ENCODE measurements at places on chromosomes 11 and 22.

GRCh38 chr11:96230686-96231085 is 112.3 kb downstream of the MAML2 start:
- no peak for DNase-seq

DNA sequence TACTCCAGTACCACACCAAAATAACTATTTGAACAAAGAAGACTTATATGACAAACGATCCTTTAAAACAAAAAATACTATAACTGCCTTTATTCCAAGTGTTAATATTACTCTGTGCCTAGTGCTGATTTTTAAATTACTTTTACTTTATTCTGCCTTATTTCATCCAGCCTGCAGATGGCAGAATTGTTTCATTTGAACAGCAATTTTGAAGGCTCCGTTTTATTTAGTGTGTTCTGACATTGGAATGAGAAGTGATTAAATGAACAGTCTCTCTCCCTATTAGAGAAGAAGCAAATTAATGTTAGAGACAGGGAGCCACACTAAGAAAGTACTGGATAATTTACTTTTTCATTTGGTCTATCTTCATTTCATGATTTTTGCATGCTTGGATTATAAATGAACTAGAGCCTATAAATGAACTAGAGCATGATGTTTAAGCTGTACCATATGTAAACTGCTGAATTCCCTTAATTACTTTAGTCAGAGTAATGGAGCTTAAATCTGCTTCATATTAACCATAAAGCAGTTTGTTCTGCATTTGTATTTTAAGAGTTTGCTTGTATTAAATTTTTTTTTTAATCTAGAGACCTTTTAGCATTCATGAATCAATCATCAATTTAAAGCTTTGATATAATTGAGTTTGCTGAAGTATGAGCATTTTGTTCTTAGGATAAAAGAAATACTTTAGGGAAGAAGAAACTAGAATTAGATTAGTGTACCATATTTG is 9.8 kb downstream of the PDHX start:
- peak; percentile 12 for DNase-seq

GRCh38 chr11:69646493-69647389 is 5.8 kb downstream of the CCND1 start:
- no peak for DNase-seq

- DNase-seq: no peak
Observed at GRCh38 chr11:128375961-128376360, 211.4 kb downstream of the ETS1 start.

DNA sequence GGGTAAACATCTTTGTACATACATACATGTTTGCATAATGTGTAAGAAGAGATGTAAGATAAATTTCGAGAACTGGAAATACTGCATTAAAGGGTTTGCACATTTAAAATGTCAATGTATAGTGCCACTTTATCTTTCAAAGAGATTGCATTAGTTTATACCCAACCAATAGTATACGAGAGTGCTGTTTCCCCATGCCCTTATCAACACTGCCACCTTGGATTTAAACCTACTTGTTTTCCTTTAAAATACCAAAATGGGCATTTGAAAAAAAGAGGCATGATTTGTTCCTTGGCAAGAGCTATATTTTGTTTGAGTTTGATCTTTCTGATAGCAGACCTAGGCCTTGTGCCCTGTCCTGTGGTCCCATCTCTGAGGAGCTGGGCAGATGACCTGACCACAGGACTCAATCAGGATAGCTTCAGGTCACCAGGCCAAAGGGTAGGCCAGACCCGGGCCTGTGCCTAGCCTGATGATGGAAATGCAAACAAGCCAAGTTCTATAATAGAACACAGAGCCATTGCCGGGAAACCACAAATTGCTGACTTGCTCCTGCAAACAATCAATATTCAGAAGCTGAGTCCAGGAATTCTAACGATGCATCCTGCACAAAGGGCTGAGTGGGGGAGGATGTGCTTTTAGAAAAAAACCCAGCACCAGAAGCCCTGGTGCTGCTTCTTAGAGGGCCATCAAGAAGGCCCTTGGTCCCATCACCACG is 16.9 kb upstream of the ALG8 start:
- DNase-seq: no peak

DNA sequence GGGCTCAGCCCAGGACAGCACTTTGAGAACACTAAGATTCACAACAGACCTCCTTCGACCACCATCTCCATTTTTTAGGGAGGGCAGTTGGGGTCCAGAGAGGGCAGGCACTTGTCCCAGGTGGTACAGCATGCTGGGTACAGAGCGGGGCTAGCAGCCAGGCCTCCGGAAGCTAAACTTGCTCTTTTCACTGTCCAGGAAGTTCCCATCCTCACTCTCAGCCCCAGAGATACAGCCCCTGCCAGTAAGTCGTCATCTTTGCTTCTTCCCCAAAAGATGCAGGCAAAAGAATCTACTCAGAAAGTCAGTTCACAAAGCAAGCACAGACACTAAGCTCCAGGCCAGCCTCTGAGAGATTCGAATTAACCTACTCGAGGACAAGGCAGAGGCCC is 6.7 kb upstream of the RAB3IL1 start:
- no peak for DNase-seq

DNA sequence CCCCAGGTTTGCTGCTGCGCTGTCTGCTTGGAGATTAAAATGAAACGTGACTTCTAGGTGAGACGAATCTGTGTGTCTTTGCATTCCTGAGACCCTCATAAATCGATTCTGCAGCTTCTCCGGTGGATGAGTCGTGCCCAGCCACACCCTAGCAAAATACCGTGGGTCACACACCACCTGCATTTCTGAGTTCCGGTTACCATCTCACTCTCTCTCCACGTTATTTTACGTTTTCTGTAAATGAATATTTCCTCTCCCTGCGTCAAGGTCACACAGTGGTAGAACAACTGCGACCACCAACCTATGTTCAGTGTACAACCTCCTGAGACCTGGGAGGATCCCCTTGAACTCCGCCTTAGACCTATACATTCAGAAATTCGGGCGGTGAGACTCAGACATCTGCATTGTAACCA is 1.1 kb downstream of the YWHAH start:
- DNase-seq: no peak

GRCh38 chr11:72722050-72722748 is 30.0 kb downstream of the ARAP1 start:
- peak; percentile 75 for DNase-seq

- DNase-seq: no peak
Observed at GRCh38 chr11:62410972-62411371, 7.9 kb upstream of the SCGB1A1 start.

DNA sequence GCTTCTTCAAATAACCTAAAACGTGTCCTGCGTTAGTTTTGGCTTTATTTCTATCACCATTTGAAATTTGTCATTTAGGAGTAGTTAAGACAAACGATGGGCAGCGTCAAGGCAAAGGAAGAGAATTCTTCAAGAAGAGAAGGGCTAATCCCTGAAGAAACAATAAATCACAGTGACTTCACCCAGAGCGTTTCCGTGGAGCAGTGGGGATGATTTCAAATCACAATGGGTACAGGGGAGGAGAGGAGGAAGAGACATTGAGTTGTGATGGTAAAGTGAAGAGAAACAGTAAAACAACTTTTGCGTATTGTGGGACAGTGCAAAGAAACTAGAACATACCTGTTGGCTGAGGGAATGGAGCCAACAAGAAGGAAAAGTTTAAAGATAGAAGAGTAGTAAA is 9.7 kb downstream of the PDGFD start:
- no peak for DNase-seq

DNA sequence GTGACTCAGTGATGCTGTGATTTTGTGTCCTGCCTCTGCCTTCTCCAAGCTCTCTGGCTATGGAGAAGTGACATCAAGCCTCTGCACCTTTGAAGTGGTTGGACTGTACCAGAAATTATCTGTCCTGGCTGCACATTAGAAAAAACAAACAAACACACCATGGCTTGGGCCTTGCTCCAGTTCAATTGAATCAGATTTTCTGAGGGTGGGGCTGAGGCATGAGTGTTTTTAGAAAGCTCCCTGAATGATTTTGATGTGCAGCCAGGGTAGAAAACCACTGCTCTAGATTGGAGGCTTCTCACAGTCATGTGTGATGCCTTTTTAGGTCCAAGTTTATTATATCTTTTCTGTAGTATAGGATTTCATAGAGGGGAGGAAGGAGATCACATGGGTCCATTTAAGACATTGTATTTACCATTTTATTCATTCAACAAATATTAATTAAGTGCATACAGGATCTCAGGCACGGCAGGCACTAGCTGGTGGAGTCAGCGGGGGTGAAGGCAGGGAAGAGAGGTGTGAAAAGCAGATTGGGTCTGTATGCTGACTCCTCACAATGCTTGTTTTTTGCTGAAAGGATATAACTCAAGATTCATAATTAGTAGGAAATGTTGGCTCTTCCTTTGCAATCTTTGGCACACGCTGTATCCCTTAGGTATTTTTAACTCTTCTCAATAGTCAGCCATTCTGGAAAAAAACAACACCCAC is 7.1 kb upstream of the VSTM5 start:
- DNase-seq: no peak

- no peak for DNase-seq
Observed at GRCh38 chr11:114196997-114197703, 99.0 kb upstream of the NNMT start.

GRCh38 chr11:64874308-64875240 is 3.8 kb downstream of the EHD1 start:
- DNase-seq: no peak

DNA sequence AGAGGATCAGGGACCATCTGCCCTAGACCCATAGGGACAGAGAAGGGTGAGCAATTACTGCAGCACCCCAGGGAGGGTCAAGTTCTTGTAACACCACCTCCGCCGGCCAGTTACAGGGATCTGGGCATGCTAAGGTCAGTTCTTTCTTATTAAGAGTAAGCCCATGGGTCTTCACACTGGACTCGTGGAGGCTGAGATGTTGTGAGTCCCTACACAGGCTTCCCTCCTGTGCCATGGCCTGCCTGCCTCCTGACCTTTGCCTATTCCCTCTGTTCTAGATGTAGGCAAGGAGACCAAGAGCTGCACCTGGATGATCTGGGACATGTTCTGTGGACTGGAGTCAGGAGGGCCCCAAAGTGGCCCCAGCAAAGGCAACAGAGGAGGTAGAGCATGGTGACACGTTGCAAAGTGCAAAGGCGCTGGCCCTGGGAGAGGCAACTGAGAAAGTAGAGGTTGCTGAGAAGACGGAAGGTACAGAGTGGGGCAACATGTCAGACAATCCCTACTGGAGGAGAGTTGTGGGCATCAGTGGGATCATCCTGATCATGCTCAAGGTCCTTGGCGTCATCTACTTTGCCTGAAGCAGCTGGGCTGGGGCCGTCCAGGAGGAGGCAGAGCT is 16.3 kb upstream of the GNAZ start:
- no peak for DNase-seq

DNA sequence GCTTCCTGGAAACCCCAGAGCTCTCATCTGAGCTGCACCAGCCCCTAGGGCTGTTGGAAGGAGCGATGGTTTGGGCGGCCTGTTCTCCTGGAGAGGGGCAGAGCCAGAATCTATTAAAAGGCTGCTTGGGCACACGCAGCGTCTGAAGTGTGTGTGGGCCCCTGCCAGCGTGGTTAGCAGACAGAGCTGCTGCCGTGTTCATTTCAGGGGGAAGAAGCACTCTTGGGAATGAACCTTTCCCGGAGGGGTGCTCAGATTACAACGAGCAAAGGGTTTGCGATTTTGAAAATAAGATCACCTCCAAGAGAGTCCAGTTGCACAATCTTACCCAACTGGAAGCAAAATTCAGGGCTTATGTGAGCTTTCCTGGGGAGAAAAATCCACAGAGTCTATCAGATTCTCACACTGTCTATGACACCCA is 12.9 kb downstream of the ANO1 start:
- DNase-seq: no peak

DNA sequence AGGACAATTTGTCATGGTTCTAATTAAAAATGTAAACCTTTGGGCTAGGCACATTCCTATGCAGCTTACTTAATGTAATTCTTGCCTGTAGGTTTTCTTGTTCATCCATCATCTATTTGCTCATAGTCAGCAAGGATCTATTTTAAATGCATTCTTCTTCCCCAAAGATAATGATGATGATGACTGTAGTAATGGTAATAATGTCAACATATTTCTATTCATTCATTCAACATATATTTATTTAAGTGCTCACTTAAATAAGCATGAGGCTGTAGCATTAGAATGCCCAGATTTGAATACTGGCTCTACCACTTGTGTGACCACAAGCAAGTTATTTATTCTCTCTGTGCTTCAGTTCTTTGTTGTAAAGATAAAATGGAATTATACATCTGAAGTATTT is 169.6 kb upstream of the SYN3 start:
- no peak for DNase-seq

DNA sequence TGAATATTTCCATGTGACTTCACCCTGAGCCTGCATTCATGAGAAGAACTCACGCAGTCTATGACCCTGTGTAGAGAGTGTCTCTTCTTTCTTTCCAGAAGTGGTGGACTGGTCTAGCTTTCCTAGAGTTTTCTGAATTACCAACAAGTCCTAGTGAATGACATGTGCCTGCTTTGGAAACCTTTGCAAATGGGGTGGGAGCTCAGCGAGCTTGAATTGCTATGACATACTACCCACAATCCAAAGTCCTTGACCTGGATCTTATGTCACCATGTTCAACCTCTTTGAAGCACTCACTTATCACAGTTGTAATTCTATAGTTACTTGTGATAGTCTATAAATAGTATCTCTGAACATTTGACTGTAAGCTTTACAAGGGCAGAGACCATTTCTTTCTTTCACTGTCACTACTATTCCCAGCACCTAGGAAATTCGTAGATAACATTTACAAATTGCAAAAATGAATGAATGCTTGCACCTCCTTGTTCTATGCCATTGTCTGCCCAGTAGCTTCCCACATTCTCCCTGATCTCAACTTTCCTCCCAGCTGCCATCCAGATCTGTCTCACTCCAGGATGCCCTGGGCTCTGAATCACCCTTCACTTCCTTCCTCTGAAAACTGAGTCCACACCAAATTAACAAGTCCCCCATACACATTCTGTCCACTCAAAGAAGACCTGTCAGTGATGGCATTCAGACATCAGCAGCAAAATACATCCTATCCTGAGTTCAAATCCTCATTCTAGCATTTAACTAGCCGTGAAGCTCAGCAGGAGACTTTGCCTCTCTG is 201.9 kb upstream of the SESN3 start:
- no peak for DNase-seq

- no peak for DNase-seq
Observed at GRCh38 chr11:71197096-71197495, 55.3 kb downstream of the SHANK2 start.

GRCh38 chr11:119616586-119617339 is 112.2 kb downstream of the NECTIN1 start:
- no peak for DNase-seq

- no peak for DNase-seq
Observed at GRCh38 chr22:20316217-20316843, 3.5 kb downstream of the DGCR6L start.

GRCh38 chr11:77073328-77074001 is 6.7 kb downstream of the CAPN5 start:
- DNase-seq: peak; percentile 81

GRCh38 chr22:43706151-43706550 is 106.0 kb downstream of the EFCAB6 start:
- no peak for DNase-seq

DNA sequence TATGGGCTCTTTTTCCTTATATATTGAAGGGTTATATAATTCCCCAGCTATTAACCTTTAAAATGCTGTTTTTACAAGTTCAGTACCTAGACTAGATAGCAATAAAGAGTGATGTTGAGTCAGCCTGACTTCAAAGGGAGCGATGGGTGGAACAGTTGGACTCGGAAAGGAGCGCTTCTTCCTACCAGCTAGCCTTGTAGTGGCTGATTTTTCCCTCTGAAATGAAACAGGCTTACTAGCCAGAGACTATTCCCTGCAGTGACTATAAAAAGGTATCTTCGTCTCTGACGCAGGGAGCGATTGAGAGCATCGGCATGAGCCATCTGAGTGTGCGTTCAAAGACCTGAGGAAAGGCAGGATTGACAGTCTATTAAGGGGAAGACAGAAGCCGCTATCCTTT is 66.0 kb upstream of the GRAMD1B start:
- DNase-seq: no peak

Measured in brain pericyte (primary cell).